Adrenal gland (tissue), 19 donors: ENCODE measurements at places on chromosomes 3 and 15. TPM values are rescaled to one million over a fixed set of nuclear protein-coding genes. Genes with fewer than 3 reads are reported as not detected.

IDH3A gene
- total RNA-seq, result 248 TPM

BAHD1 gene
- 51.3 TPM for total RNA-seq

CHRM5 gene
- total RNA-seq, result not detected

EOMES gene
- total RNA-seq, result 0.55 TPM

CNTN4 gene
- total RNA-seq, result 6.8 TPM

PLSCR2 gene
- not detected for total RNA-seq

CFAP20DC gene
- total RNA-seq, result 2.1 TPM

GOLGA6L4 gene
- total RNA-seq, result 1.3 TPM

UBAP1L gene
- 2.2 TPM for total RNA-seq

DNAJB8 gene
- not detected for total RNA-seq

IL20RB gene
- total RNA-seq, result 1.2 TPM

BBX gene
- total RNA-seq, result 112 TPM

KY gene
- total RNA-seq, result 21.1 TPM

IFT122 gene
- total RNA-seq, result 26.0 TPM

PCYT1A gene
- total RNA-seq, result 81.6 TPM

CSNK1G1 gene
- 14.5 TPM for total RNA-seq

PLCH1 gene
- 0.11 TPM for total RNA-seq

GHSR gene
- total RNA-seq, result 0.28 TPM
